ENCODE measurements at places on chromosomes 2 and 18.

GRCh38 chr2:230410263-230410662, 5.7 kb upstream of the SP100 start:
- DNase-seq: no peak

GRCh38 chr2:31426096-31426495, 11.6 kb upstream of the XDH start:
- no peak for DNase-seq

GRCh38 chr2:220779931-220780330, 792.2 kb downstream of the EPHA4 start:
- no peak for DNase-seq

GRCh38 chr2:8049851-8050571, 631.8 kb upstream of the ID2 start:
- no peak for DNase-seq

GRCh38 chr2:205932861-205933260, 153.1 kb downstream of the INO80D start:
- DNase-seq: no peak

DNA sequence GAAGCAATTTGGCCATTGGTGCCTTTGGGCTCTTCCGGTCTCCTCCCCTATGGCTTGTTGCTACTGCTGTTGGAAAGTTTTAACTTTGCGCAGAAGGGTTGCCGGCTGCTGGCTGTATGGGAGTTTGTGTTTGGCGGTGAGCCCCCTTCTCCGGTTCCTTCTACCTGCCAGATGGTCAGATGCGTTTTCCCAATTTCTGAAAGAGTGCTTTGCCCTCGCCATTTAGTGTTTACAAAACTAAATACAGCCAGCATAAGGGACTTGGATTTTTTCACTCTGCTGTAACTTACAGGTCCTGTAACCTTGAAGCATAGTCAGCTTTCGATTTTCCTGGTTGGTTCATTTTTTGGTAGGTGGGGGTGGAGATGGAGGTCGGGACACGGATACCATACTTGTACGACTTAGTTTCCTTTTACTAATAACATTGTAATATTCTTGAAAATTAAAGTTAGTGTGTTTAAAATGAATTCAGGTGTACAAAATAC, 604 bp downstream of the COQ10B start:
- no peak for DNase-seq

- no peak for DNase-seq
These were observed 110.8 kb downstream of the GBX2 start for GRCh38 chr2:236057375-236057774.

GRCh38 chr2:121365061-121365460, 80.1 kb upstream of the TFCP2L1 start:
- DNase-seq: no peak
